ENCODE measurements at places on chromosomes 2 and 18. TPM values are rescaled to one million over a fixed set of nuclear protein-coding genes. Genes with fewer than 3 reads are reported as not detected.

GRCh38 chr2:88698027-88698413 lies 6.5 kb downstream of the RPIA start:
- DNase-seq, result no peak

GRCh38 chr18:58337686-58338085 lies 291.2 kb downstream of the ALPK2 start:
- no peak for DNase-seq

DNA sequence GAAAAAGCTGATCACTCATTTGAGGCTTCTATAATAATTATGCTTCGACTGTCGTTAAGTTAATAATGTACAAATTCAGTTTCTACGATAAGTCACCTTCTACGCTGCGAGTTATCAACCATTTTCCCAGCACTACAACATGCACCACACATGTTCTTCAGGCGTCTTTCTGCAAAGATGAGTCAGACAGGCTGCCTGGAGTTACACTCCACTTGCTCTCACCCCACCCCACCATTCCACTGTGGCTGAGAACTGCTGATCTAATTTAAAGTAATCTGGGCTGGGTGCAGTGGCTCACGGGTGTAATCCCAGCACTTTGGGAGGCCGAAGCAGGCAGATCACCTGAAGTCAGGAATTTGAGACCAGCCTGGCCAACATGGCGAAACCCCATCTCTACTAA lies 218.6 kb downstream of the DYM start:
- DNase-seq, result no peak

Gene UGT1A9
- 4.3 TPM for polyA plus RNA-seq

Gene SERPINB13
- polyA plus RNA-seq, result not detected

Gene TRIM54
- 3.9 TPM for polyA plus RNA-seq

- no peak for DNase-seq
Measured at GRCh38 chr2:200747668-200748618, 63.8 kb upstream of the BZW1 start.

DNA sequence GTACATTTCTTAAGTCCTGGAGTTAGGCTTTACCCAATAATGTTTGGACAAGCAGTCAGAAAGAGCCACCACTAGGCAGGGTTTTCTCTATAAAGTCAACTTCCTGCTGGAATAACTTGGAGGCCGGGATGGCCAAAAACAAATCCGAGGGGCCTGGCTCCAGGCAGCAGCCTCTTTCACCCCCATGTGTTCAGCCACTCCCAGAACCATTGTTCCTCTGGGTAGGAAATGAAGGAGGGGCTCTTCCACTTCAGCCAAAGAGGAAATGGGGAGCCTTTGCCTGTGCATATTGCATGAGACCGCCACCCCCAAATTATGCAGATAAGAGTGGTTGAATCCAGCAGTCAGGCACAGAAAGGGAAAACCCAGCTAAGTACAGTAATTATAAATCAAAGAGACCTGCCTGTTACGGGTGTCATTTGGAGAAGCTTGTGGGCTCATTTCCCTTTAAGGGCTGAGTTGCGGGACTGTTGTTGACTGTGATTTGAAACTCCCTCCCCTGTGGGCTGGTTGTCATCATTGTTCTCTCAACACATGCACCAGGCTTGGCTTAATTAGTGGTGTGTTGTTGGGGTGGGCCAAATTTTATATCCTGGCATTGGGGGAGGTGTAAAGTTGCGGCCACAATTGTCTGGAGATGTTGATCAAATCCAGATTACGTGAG lies 212.8 kb upstream of the SOX11 start:
- DNase-seq, result no peak

Gene EIF4E2
- polyA plus RNA-seq, result 112 TPM

DNA sequence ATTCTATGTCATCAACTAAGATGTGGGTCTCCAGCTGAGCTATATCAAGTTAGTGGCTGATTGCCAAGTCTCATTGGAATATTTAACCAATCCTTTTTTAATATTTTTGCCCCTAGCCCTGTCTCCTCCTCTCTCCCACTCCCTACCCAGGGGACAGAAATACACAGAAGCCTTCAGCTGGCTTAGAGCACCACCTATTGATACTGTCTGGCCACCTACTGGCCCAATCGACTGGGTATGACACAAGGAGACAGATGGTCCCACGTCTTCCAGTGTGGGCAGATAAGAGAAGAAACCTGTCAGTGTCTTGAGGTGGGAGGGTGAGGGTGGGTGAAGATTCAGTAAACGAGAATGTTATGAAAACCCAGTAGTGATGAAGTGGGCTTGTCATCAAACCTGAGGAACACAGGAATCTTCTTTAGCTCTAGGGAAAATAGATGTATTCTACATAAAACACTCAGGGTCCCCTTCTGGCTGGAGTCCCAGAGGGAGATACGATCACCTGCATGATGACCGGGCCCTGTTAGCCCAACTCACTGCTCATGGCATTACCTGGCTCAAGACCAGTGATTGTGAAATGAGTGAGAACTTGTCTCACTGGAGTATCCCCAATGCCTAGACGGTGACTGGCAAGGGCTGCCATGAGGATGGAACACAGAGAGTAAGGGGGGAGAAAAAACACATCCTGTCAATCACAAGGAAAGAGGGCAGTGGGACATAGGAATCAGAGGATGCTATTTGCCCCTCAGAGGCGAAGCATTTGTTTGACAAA lies 26.7 kb downstream of the POLR1A start:
- peak; percentile 19 for DNase-seq

Gene CDH2
- 81.3 TPM for polyA plus RNA-seq

- no peak for DNase-seq
Measured at GRCh38 chr2:179193759-179194394, 70.8 kb downstream of the SESTD1 start.

Gene CACNB4
- 7.4 TPM for polyA plus RNA-seq

Gene NEDD4L
- 117 TPM for polyA plus RNA-seq

Gene SLC9A2
- polyA plus RNA-seq, result 5.7 TPM

GRCh38 chr2:128367601-128368359 lies 49.1 kb upstream of the HS6ST1 start:
- DNase-seq, result no peak

Gene TEKT4
- 0.32 TPM for polyA plus RNA-seq

GRCh38 chr2:62461017-62461553 lies 44.9 kb downstream of the TMEM17 start:
- DNase-seq, result no peak

Gene ANKRD30BL
- 0.25 TPM for polyA plus RNA-seq

DNA sequence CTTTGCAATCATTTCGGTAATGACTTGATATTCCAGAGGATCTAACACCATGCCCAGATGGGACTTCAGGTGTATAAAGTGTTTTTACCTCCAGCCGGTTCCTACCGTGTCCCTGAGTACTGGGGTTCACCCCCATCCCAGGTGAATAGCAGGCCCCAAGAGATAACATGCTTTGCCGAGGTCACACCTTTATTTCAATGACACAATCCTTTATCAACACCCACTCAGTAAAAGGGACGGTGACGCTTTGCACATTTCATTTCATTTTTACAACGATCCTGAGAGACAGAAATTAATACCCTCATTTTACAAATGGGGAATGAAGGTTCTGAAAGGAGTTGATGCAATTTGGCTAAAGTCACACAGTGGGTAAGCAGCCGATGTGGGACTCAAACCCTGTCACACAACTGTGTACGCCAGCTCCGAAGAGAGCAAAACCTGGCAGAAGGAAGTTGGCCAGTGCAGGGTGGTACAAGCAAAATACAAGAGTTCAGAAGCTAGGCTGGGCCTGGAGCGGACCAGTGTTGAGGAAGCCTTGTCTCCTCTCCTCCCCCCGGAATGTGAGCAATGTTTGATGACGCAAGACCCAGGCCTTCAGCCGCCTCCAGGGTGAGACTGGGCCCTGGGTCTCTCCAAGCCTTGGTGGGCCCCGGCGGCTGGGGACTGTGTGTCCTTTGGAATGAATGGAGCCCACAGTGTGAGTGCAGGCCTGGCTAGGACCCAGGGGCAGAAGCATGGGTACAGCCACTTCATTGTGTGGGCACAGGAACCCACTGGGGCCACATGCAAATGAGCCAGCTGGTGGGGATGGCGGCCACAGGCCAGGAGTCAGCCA lies 139.6 kb upstream of the MYCN start:
- no peak for DNase-seq

Gene MAPRE2
- polyA plus RNA-seq, result 33.4 TPM

Gene VWC2L
- polyA plus RNA-seq, result 0.07 TPM

Gene GPR155
- polyA plus RNA-seq, result 7.4 TPM

DNA sequence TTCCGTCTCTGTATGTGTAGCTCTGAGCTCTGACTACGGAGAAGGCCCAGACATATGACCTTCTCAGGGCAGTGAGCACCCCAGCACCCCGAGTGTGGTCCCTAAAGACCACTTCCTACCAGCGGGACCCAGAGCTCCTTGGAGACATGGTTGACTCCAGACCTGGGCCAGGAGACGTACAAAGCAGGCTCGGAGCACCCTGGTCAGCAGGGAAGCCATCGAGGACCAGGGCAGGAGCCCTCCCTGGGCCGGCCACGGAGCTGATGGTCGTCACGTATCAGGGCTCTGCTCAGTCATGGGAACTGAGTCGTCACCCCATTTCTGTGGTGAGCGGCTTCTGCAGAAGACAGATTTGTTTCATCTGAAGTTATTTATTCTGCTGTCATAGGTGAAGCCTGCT lies 12.8 kb upstream of the NEU4 start:
- DNase-seq, result no peak

Gene SLC9A4
- 6.1 TPM for polyA plus RNA-seq

- no peak for DNase-seq
Measured at GRCh38 chr2:118921646-118922045, 20.3 kb upstream of the MARCO start.

DNA sequence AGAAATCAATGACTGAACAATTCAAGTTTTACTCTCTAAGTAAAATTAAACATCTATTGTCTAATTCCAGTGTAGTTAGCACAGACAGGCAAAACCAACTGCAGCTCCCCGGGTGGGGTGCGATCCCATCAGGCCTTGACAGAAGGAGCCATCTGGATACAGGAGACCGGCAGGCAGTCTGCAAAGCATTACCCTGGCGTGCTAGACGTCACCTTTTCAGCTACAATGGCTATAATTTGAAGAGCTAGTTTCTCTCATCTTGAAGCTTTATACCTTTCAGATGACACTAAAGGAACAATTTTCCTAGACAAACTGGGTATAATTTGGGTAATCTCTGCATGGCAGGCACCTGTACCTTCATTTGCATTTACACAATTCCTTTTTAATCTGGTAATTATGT lies 761.5 kb upstream of the SOX11 start:
- no peak for DNase-seq

DNA sequence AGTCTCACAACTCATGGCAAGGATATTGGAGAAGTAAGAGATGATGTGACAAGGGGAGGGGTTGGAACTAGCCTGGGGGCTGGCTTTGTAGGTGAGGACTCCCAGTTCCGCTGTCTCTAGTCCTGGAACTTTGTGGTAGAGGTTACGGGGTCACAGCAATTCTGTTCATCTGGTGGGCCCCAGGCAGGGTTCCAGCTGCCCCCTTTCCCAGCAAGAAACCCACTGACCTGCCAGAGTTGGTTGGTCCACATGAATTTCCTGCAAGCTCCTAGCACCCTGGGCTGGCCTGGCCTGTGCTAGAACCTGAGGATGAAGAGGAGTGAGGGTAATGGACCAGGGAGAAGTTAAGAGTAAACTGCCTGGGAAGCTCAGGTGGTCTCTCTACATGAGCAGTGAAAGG lies 41.3 kb downstream of the PSD4 start:
- no peak for DNase-seq

DNA sequence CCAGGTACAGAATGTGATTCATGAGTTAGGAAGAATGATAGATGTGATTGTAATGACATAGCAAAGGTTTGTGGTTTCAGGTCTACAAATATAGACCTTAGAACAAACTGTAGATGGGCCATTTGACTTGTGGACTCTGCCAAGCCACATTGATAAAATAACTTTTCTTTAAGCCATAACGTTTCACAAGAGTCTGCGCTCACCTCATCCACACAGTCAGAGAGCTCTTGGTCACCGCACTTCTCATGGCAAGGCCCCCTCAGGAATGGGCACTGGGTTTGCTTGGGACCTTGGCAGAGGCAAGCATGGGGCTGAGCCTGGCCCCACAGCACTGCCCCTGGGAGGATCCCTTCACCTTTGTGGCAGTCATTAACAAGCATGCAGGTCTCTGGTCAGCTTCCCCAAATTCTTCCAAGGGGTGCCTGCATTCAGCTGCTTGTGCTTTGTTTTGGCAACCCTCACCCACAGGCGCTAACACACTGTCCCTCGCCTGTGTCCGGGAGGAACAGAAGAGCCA lies 14.0 kb downstream of the ARMC9 start:
- no peak for DNase-seq

DNA sequence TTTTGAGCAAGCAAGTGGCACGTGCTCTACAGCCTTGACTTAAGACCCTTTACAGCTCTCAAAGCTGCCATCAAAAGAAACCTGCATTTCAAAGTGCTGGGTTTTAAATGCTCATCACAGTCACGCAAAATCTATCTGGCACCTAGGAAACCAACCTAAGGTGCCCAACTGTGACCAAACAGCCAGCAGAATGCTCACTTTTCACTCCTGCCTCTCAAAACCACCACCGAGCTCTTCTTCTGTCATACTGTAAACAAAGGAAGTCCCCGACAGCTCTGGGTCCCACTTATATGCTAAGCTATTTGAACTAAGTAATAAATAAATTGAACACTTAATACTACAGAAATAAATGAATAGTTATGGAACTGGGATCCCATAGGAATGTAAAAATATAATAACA lies 33.6 kb downstream of the SATB2 start:
- DNase-seq, result no peak

Gene ANTXR1
- 90.0 TPM for polyA plus RNA-seq

DNA sequence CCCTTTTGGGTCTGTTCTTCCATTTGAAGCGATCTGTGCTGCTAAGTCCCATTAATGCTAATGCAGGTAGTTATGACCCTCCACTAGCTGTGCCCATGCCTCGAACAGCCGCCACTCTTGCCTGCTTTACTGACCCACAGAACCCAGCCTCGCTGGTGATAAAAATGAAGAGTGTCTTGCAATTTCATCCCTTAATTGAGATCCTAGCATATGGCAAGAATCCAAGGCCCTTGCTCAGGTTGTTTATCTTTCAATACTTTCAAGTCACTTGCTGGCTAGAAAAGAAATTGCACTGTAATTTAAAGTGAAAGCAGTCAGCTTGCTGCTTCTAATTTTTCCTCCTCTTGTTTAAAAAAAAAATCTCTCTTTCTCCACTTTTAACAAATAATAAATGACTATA lies 73.6 kb downstream of the ZNF521 start:
- DNase-seq, result no peak

Gene COPS9
- 79.2 TPM for polyA plus RNA-seq

GRCh38 chr18:8765783-8766463 lies 60.6 kb downstream of the MTCL1 start:
- DNase-seq, result no peak

- no peak for DNase-seq
Measured at GRCh38 chr2:234308813-234309195, 188.1 kb downstream of the ARL4C start.

GRCh38 chr18:48826806-48827205 lies 124.0 kb downstream of the SMAD7 start:
- no peak for DNase-seq

GRCh38 chr18:26134107-26134506 lies 438 bp downstream of the PSMA8 start:
- DNase-seq, result no peak
